ENCODE measurements at places on chromosomes 12 and 14.

DNA sequence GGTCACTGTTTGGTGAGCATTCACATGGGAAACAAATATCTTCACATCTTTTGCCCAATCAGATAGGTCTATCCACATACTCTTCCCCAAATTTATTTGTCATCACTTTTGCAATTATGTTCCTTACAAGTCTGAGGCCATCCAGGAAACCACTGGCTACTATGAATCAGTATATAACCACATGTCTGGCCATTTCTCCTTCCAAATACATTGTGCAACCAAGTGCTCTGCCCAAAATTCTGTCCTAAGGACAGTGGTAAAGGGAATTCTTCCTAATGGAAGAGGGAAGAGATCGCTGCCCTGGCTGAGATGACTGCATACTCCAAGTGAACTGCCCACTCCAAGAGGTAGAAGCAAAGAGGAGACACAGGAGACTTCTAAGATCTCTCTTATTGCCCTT, 148.9 kb upstream of the MAX start:
- DNase-seq = peak; percentile 73

DNA sequence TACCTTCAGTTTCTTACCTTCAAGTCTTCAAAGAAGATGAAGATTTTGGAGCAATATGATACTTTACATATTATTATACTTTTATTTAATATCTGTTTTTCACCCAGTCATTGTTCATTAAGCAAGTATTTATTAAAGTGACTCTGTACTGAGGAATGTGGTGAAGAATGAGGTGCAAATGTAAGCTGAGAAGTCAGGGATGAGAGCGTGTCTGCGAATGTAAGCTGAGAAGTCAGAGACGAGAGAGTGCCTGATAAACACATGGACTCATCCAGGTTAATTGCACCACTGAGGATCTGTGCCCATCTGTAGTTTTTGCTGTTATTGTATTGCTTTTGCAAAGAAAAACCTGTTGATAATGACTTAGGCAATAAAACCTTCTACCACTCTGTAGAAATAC, 211.9 kb upstream of the FAR2 start:
- DNase-seq = peak; percentile 90

GRCh38 chr14:95494456-95494855, 22.0 kb downstream of the SYNE3 start:
- no peak for DNase-seq

DNA sequence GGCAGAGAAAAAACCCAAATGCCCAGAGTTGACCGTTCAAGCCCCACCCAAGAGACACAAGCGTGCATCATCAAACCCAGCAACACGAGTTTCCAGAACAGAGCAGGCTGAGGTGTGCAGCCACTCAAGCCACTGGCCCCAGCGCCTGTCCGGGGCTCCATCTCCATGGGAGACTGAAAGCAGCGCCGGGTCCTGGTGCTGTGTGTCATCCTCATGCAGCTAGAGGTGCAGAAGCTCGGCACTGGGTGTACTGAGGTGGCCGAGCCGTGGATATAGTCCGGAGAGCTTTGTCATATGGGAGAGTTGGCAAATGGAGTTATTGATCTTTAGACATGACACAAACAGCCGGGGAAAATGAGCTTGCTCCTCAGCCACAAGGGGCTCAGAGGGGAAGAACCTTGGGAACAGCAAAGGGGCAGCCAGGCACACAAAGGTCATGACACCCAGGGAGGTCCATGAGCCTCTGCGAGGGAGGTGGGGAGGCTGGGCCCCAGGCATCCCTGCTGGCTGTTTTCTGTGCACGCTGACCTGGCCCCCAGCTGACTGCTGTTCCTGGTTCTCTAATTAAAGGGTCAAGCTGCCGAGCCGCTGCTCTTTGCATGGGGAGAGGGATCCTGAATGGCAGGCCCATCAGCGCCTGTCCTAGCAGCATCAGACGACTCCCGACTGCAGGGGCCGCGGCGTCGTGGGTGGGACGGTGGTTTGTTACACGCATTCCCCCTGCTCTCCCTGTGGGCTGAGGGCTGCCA, 145.4 kb upstream of the SFSWAP start:
- DNase-seq = no peak
